ENCODE measurements at places on chromosomes 5 and 9.
A peak's percentile ranks its signal among the peaks of the same experiment; 100 is the strongest.

- no peak for DNase-seq
Observed at GRCh38 chr5:159332800-159333544, 2.7 kb upstream of the IL12B start.

GRCh38 chr9:9743822-9744221 is 869.0 kb downstream of the PTPRD start:
- DNase-seq: no peak

DNA sequence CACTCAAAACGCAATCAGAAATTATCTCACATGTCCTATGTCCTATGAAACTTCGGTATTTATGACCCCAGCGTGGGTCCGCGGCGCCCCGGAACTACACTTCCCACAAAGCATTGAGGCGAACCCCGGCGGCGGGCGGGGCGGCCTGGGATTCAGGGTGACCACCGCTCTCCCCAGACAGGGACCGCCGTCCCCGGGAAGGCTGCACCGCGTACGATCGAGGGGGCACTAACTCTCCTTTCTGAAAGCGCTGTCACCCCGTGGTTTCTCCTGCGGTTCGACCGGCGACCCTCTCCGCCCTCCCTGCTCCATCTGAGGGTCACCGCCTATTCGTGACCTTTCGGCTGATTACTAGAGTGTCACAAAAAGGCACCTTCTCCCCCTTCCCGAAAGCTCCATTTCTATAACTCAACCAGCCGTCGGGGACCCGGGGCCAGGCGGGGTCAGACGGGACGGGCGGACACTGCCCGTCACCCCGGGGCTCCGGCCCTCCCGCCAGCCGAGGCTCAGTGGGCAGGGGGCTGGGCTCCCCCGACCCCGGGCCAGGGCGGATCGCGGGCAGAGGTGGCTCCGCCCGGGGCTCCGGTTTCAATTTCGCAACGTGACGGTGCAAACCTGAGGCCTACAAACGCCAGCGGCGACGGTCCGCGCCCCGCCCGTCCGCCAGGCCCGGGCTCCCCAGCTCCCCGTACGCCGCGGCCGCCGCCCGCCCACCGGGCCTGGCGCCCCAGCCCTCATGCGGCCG is 1.3 kb downstream of the ECPAS start:
- peak; percentile 58 for DNase-seq

DNA sequence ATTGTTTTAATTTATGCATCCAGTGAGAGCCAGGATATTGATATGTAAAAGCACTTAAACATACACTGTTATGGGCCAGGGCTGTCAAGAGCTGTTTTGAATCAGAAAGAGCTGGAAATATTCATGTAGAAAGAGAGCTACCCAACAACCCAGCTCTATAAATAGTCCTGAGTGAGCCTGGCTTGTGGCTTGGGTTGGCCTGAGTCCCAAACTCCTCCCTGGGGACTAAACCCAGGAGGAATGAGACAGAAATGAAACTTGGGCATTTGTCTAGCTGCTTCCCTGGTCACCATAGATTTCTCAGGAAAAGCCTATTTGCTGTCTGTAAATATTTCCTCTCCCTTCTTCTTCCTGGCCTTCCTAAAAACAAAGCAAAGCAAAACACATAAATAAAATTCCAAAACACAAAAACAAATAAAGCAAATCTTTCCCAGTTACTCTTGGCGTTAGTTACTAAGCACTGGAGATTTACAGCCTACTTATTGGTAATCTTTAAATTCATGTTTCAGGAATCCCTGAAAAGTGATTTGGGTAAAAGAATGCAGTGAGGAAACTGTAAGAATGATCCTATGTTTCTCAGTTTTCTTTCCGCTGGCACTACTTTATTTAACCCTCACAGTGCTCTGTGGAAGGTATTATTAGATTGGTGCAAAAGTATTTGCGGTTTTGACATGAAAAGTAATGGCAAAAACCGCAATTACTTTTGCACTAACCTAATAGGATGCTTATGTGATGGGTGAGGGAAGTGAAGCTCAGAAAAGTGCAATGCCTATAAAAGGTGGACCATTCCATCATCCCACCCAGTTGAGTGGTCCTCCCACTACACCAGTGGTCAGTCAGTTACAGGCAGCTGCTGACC is 111.8 kb downstream of the CARTPT start:
- no peak for DNase-seq

DNA sequence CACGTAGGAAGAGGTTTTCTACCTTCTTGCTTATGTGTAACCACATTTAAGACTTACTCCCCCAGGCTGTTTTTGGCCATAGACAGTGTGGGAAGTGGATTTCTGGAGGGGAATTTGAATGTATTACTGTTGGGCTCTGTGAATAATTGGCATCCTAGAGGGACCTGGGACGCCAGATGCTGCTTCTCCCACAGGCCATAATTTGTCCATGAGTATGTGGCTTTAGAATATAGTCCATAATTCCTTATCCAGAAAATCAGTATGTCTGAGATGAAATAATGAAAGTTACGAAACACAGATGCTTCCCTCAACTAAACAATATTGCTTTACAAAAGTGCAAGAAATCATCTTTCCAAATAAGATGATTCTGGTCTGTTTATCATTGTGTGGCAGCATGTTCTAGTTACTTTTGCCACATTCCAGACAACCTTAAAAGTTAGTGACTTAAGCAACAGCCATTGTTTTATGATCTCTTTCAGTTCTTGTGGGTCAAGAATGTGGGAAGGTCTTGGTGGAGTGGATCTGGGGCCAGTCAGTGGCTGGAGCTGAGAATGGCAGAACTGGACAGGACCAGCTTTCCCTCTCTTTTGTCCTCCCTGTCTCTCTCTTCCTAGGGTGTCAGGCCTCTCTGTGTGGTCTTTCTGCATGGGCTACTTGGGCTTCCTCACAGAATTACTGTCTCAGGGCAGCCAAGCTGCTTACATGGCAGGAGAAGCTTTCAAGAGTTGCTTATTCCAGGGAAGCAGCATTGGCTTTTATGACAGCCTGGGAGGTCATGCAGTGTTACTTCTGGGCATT is 79.4 kb downstream of the FBXL7 start:
- DNase-seq: no peak

DNA sequence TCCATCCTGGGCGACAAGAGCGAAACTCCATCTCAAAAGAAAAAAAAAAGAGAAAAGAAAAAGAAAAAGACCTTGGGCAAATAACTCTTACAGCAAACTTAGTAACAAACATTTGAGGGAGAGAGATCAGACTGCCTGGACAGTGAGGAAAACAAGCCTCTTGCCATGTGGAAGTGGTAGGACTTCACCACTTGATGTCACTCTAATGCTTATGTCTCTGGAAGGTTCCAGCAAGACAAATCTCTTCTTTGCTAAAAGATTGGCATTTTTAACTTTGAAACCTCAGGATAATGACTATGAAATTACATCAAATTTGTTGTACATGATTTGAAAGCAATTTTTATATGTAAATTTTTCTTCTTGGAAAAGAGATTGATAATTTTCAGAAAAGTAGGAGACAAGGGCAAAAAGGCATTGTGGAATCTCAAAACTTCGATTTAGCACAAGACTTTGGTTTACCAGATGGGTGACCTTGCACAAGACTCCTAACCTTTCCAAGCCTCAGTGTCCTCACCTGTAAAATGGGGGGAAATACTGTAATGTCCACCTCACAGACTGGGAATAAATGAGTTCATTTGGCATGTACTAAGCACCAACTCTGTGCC is 5.4 kb downstream of the ACTL7B start:
- DNase-seq: no peak

- DNase-seq: no peak
Observed at GRCh38 chr9:134947265-134947955, 29.7 kb upstream of the FCN1 start.

DNA sequence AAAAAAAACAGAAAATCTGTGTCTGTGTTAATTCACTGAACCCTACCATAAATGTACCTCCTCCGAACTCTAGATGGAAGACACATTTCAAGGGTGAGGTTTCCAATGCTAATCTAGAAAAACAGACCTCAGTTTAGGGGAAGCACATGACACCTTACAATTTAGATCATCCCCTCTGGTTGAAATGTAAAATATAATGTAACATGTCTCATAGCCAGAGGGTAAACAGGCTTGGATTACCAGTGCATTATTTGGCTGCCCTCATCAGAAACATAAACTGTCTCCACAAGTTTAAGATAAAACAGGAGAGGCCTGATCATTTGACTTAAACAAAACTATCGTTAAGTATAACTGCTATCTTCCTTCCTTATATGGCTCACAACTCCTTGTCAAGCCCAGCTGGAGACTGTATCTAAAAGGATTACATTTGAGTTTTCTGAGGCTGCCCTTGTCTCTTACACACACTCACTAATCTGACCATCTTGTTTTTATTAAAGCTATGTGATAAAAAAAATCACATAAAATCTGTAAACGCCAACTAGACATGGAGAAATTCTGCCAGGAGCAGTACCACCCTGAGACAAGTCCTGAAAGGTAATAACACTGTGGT is 105.7 kb downstream of the LURAP1L start:
- DNase-seq: no peak

DNA sequence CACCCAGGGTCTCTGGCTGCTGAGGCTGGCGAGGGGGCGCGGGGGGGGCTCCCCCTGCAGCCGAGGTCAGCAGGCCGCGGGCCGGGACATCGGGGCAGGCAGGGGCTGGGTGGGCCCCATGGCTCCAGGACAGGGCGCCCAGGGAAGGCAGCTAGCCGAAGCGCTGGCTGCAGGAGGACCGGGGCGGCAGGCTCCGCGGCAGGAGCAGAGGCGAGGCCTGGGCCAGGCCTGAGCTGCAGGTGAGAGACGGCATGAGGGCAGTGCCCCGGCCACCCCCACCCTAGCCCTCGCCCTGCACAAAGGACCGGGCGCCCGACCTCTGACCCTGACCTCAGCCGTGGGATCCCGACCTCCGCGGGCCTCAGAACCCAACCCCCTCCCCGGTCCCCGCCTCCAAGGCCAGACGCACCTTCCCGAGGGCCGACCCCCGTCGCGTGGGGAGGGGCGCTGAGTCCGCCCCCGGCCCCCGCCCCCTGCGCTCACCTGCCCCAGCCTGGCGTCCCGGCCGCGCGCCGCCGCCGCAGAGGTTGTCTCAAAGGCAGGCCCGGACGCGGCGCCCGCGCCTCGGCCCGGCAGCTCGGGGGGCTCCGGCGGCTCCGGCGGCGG is 431 bp downstream of the RNF208 start:
- DNase-seq: peak; percentile 32

DNA sequence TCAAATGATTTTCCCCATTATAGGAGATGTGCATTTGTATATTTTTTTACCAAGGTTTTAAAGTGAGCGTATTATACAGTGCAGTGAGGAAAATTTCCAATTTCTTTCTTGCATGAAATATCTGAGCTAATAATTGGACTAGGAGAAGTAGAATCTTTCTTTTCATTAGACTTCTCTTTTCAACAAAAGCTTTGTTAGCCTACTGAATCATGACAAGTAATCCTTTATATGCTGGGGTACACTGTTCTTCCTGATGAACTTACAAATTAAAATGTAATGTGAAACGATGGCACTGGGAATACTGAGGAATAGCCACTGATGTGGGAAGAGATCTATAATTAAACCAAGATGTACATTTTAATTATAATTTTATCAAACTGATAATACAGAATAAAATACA is 829.6 kb downstream of the PTPRD start:
- DNase-seq: no peak
